Neural progenitor cell (in vitro differentiated cells): ENCODE measurements at places on chromosomes 11 and 22. TPM values are rescaled to one million over a fixed set of nuclear protein-coding genes. Genes with fewer than 3 reads are reported as not detected.
A peak's percentile ranks its signal among the peaks of the same experiment; 100 is the strongest.

GRCh38 chr22:28245579-28246224 lies 326.6 kb upstream of the PITPNB start:
- no peak for DNase-seq

DNA sequence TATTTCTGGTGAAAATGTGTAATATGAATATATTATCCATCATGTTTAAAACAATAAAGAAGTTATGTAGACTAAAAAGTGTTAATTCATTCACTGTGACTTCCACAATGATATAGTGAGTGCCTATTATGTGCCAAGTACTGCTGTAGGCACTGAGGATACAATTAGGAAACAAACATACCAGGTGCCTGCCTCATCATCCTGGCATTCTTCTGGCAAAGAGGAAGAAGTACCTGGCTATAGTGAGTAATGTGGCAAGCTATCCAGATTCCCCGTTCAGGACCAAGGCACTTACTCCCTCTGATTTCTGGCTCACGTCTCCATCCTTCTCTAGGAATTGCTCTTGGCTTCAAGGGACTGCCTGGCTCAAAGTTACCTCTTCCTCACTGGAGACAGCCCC lies 77.5 kb upstream of the CLMP start:
- DNase-seq: no peak

Gene PIK3IP1
- 4.5 and 4.7 TPM in 2 replicates for total RNA-seq

- no peak for DNase-seq
Measured at GRCh38 chr11:11306855-11307254, 46.2 kb downstream of the CSNK2A3 start.

- DNase-seq: no peak
Measured at GRCh38 chr11:108929241-108929640, 264.4 kb downstream of the DDX10 start.

Gene RIMBP3C
- 0.81 and 1.2 TPM in 2 replicates for total RNA-seq

DNA sequence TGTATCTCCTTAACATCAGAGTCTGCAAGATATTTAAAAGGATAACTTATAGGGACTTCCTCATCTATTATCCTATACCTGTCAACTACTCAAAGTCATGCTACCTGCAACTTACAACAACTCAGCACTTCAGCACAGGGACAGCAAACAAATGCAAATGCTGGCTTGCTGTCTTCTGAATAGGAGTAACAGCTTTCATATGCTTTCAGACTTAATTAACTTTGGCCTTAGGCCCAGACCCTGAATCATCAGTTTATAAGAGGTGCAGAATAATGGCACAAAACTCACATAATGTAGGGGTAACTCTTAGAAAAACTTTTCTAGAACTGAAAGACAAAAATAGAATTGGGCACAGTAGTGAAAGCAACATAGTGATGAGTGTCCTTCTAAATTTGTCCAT lies 953.4 kb downstream of the DLG2 start:
- no peak for DNase-seq

GRCh38 chr22:22955276-22955798 lies 67.7 kb downstream of the IGLL5 start:
- DNase-seq: no peak

Gene SYT12
- total RNA-seq: 0.50 and 0.67 TPM in 2 replicates

- peak; percentile 78 for DNase-seq
Measured at GRCh38 chr11:17012712-17013547, 1.3 kb downstream of the PLEKHA7 start.
